ENCODE measurements at places on chromosomes 5 and 9. TPM values are rescaled to one million over a fixed set of nuclear protein-coding genes. Genes with fewer than 3 reads are reported as not detected.

Gene CXCL14
- total RNA-seq = not detected

Gene GRXCR2
- total RNA-seq = not detected

Gene C9orf50
- total RNA-seq = under 0.01 TPM

Gene ACOT12
- not detected for total RNA-seq

Gene GLIPR2
- 44.4 TPM for total RNA-seq

Gene CATSPER3
- not detected for total RNA-seq

Gene IRX1
- total RNA-seq = not detected

Gene ACSL6
- 0.57 TPM for total RNA-seq

Gene TERT
- total RNA-seq = not detected

Gene EPB41L4B
- 0.16 TPM for total RNA-seq

Gene RELL2
- total RNA-seq = 5.6 TPM

Gene IL7R
- 1.9 TPM for total RNA-seq

Gene GRM6
- not detected for total RNA-seq

Gene FOXD4L3
- total RNA-seq = not detected

Gene ZNF618
- total RNA-seq = 23.3 TPM

Gene ARSB
- total RNA-seq = 14.7 TPM

Gene LECT2
- total RNA-seq = not detected

Gene RNF20
- total RNA-seq = 17.3 TPM

Gene LHX6
- 14.1 TPM for total RNA-seq

Gene PAX5
- total RNA-seq = not detected

Gene KIF12
- total RNA-seq = not detected

Gene PCAT7
- total RNA-seq = 0.13 TPM

Gene IFNA8
- total RNA-seq = not detected

Gene RAB24
- 15.7 TPM for total RNA-seq

Gene PCDHA6
- 0.13 TPM for total RNA-seq

Gene SLC27A6
- total RNA-seq = not detected

Gene ERMP1
- 17.0 TPM for total RNA-seq

Gene PCDHGA3
- total RNA-seq = 0.32 TPM

Gene ARL14EPL
- not detected for total RNA-seq

Gene PCDHGA7
- 0.65 TPM for total RNA-seq

Gene CYFIP2
- 30.6 TPM for total RNA-seq

Gene ZNF366
- total RNA-seq = 12.3 TPM

Gene GFI1B
- total RNA-seq = not detected

Gene LMBRD2
- 12.1 TPM for total RNA-seq
